ENCODE measurements at places on chromosomes 3 and 15.

GRCh38 chr3:85041562-85042055, 82.8 kb downstream of the CADM2 start:
- DNase-seq, result no peak

DNA sequence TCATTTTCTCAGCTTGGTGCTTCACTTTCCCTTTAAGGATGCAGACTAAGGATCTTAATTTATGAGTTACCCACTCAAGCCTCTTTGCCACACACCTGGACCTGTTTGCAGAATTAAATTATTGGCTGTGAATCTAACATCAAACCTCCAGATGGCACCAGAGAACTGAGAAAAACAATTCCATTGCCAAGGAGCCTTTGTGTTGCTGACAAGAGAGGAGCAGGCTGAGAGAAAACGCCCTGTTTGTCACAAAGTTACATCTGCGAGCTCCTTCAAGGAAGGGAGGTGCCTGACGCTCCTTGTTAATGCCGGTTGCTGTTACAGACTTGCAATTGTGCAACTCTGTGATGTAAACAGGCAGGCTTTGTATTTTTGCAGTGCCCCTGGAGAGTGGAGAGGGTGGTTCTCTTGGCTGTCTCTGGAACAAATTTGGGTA, 36.3 kb upstream of the TMC3 start:
- DNase-seq, result peak; percentile 40

DNA sequence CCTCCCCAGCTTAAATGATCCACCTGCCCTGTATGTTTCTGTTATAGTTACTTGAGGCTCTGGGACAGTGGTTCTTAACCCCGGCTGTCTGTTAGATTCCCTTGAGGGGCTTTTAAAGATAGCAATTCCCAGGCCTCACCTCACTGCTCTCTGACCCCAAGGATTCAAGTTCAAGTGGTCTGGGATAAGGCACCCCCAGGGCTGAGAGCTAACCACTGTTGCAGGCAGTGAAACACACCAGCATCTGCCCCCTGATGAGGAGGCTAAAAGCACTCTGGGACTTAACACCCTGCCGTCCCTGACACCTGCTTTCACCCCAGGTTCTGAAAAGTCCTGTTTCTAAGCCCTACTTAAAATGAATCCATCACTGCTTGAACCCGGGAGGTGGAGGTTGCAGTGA, 103.7 kb downstream of the LRRK1 start:
- DNase-seq, result no peak

- DNase-seq, result no peak
Observed at GRCh38 chr3:52568069-52568468, 31.7 kb downstream of the UQCC5 start.

GRCh38 chr3:42210726-42211125, 55.3 kb downstream of the CCK start:
- DNase-seq, result no peak

GRCh38 chr3:119145500-119146167, at the start of gene TEX55:
Gene TEX55 (plus strand): TSS chr3:119146165. CDS start chr3:119146190, 25 bp downstream.
- no peak for DNase-seq

- no peak for DNase-seq
Observed at GRCh38 chr3:124780356-124780755, 50.1 kb downstream of the UMPS start.

DNA sequence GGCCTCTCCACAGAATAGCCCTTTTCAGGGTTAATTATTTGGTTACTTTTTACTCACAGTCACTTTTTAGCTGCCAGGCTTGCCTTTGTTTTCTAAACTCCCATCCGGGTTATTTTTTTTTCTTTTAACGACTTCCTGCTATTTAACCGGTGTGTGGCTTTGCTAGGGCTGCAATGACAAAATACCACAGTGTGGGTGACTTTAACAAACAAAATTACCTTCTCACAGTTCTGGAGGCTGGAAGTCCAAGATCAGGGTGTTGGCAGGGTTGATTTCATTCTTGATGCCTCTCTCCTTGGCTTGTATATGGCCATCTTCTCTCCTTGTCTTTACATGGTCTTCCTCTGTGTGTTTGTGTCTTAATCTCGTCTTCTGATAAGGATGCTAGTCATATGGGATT, 91.5 kb downstream of the IL1RAP start:
- DNase-seq, result no peak

- no peak for DNase-seq
Observed at GRCh38 chr15:66789029-66790025, 87.3 kb downstream of the SMAD6 start.

DNA sequence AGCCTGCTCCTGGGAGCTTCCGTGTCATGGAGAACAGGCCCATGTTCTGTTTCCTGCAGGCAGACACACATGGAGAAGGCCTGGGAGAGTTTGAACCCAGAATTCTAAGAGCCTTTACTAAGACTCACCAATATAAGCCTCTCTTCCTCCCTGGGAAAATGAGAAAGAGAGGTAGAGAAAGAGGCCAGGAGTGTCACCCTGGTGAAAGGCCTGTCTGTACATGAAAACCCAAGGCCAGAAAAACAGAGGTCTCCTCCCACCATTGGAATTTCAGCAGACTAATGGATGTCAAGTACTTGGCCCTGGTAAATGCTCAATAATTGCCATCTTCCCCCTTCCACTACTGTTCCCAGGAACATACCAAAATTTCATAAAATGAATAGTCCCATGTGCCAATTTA, 117.6 kb downstream of the TOP2B start:
- no peak for DNase-seq

DNA sequence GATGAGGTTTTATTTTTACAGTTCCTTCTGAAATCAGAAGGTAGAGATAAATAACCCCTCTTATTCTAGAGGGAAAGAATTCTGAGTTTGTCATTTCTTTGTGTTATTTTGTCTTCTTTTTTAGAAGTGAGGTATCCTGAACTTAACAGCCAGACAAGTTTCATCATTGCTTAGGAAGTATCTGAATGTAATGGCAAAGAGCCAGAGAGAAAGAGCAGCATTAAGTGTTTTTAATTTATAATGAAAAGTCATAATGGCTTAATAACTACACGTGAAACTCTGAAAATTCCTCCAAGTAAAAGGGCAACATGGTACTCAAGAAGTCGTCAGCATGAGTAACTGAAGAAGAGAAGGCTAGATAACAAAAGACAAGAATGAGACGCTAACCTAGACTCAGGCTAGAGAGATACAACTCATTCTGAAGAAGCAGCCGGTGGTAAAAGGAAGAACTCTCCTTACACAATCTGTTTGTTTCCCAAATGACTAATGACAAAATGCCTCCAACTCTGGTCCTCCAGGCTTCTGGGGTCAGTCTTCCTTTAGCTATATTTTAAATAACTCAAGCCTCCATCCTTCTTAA, 116.2 kb upstream of the NECTIN3 start:
- no peak for DNase-seq

GRCh38 chr3:167095976-167096375, 284.1 kb downstream of the ZBBX start:
- DNase-seq, result no peak

GRCh38 chr15:65920121-65920520, 50.8 kb downstream of the RAB11A start:
- DNase-seq, result no peak

GRCh38 chr3:112109322-112109721, 23.1 kb downstream of the C3orf52 start:
- no peak for DNase-seq

GRCh38 chr3:106617276-106617675, 748.5 kb upstream of the CBLB start:
- no peak for DNase-seq

- no peak for DNase-seq
Observed at GRCh38 chr3:60933824-60934223, 317.4 kb downstream of the FHIT start.

- DNase-seq, result no peak
Observed at GRCh38 chr15:58585693-58586443, 154.1 kb downstream of the LIPC start.

GRCh38 chr15:34651997-34652725, 68.7 kb upstream of the GOLGA8B start:
- no peak for DNase-seq

GRCh38 chr3:94961423-94962100, 898.7 kb downstream of the NSUN3 start:
- no peak for DNase-seq

DNA sequence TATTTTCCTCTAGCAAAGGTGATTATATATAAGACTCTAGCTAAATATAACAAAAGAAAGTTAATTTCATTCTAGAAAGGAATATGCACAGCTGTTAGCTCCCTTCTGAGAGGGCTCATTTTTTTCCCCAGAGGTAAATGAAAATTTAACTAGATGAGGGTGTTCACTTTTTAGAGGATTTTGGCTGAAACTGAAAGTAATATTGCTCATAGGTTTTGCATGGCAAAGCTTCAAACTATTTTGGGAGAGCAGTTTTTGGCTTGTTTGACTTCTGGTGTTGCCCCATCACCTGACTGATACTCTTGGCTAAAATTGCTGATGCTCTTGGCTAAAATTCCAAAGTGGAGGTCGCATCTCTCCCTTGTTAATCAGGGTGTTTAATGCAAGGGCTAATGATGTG, 311.9 kb downstream of the EDEM1 start:
- DNase-seq, result no peak

DNA sequence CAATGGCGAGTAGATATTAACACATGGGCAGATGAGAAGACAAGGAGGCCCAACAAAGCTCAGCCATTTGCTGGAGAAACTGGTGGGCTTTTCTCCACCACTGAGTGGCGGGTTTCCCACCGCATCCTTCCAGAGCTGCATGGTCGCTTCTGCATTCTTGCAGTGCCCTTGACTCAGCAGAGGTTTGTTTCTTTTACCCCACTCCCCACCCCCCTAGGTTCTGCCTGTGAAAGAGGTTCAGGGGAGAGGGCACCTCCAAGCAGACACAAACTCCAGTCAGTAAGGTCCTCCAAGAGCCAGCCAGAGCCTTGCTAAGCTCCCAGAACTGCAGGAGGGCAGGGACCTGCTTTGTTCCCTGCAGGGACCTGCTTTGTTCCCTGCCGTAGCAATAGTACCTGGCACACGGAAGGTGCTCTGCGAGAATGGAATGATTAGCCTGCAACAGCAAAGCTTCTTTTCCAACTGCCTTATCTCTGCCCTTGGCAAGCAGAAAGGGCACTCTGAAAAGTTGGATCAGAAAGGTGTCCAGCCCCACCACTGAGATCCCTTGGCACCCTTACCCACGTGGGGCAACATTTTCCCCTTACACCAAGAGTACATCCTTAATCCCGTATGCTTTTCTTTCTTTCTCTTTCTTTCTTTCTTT, 1.4 kb downstream of the PAQR5 start:
- no peak for DNase-seq

- DNase-seq, result no peak
Observed at GRCh38 chr3:123126031-123126430, 59.2 kb downstream of the PDIA5 start.

All from hypothalamus (tissue), 51 donors.